Stimulated activated CD4-positive, alpha-beta T cell treated with anti-CD3 and anti-CD28 coated beads, TNF-alpha, amount 100 ng/mL, for 24 hours (primary cell): ENCODE measurements at places on chromosomes 1 and 21.

- DNase-seq: no peak
Observed at GRCh38 chr1:233496993-233497392, 116.9 kb upstream of the KCNK1 start.

- no peak for DNase-seq
Observed at GRCh38 chr1:215076322-215076721, 6.2 kb upstream of the KCNK2 start.

DNA sequence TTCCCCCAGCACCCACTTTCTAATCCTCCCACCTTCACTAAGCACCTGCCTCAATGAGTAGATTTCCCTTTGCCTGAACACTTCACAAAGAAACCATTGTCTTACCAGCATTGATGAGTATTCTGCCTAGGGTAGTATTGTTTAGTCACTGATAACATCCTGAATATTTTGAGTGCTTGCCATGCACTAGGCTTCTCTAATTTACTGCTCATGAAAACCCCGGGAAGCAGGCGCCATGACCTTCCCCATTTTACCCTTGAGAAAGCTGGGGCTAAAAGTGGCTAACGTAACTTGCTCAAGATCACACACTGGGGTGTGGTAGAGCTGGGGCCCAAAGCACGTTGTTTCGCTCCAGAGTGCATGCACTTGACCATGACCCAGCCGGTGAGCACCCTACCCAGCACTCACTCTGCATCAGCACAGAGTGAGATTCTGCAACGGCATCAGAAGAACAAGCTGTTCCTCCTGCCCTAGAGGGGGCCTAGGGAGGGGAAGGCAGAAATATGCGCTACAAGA lies 10.6 kb upstream of the F3 start:
- DNase-seq: no peak

GRCh38 chr1:93605812-93606512 lies 75.7 kb downstream of the BCAR3 start:
- DNase-seq: no peak
